ENCODE measurements at places on chromosomes 3 and 15.

DNA sequence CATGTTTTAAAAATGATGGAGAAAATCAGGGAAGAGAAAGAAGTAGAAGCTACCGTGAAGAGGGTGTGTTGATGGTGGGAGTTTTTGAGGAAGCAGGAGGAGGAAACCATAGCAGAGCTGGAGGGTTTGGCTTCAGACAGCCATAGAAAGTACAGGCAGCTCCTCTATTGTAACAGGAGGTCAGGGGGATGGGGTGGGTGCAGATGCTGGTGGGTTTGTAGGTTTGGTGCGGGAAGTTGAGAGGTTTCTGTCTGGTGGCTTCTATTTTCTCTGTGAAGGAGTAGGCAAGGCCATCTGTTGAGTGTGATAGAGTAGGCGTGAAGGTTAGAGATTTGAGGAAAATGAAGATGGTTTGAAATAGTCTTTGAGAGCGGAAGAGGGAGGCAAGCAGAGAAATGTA, 97.7 kb upstream of the TBC1D5 start:
- DNase-seq = no peak

- DNase-seq = no peak
Measured at GRCh38 chr3:186273586-186273985, 88.4 kb downstream of the DGKG start.

- no peak for DNase-seq
Measured at GRCh38 chr3:77376511-77376910, 336.6 kb downstream of the ROBO2 start.

DNA sequence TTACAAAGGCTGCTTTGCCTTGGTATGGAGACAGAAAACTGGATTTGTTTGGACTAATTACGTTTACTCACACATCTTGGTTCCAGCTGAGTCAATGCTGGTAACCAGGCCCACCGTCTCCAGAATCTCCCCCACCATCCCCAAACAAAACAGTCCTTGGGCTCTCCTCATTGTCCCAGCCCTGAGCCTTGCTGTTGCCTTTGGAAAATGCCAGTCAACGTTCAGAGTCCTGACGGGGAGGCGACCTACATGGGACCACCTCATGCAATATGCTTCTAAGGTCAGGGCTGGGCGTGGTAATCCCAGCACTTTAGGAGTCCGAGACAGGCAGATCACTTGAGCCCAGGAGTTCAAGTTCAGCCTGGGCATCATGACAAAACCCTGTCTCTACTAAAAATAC, 85.2 kb upstream of the IQSEC1 start:
- DNase-seq = no peak

GRCh38 chr3:186277268-186277909, 84.6 kb downstream of the DGKG start:
- DNase-seq = peak; percentile 74

DNA sequence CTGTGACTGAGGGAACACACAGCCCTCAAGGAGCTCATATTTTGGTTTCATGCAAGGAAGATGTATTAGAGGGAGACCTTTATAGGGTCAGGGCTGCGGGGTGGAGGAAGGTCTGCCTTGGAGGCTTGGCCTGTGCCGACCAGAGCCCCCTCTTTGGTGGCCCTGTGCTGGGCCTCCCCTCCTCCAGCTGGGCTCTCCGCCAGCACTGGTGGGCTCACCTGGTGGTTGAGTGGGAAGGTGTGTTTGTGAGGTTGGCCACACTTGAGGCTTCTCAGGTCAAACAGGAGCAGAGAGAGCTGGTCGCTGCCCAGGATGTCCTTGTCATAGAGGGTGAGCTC, 2.6 kb downstream of the PLA2G4F start:
- DNase-seq = no peak

GRCh38 chr15:91192690-91193377, 92.8 kb downstream of the SV2B start:
- peak; percentile 26 for DNase-seq
